ENCODE measurements at places on chromosomes 7 and 10. TPM values are rescaled to one million over a fixed set of nuclear protein-coding genes. Genes with fewer than 3 reads are reported as not detected.

Gene ZNF862
- 7.1 TPM for total RNA-seq

Gene GPC2
- total RNA-seq: not detected

Gene CDNF
- total RNA-seq: 1.3 TPM

Gene VPS37D
- total RNA-seq: 1.3 TPM

- no peak for DNase-seq
- H3K27ac ChIP-seq: peak overlapping the region; percentile 23
- no peaks in the 10 kb centered on the region for H3K27me3 ChIP-seq
- no peak overlapping the region for H3K4me3 ChIP-seq
Measured at GRCh38 chr7:140349144-140349771, 49.1 kb downstream of the SLC37A3 start.

DNA sequence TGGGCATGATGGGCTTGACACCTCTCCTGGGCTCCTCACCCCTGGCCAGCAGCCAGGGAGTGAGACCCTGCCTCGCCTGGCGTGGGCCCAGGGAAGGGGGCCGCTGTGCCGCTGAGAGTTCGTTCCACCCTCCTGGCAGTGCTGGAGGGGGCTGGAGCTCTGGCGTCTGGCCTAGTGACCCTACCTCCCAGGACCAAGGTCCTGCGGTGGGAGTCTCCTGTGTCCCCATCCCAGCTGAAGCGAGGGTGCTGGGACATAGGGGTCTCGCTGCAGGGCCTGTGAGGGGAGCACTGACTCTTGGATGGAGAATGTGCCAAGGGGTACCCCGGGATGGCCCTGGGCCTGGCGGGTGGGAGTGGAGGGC, 1.2 kb downstream of the GTF2IRD1 start:
- H3K4me3 ChIP-seq: peak overlapping the region; percentile 80
- peaks cover 18% of the 10 kb centered on the region for H3K4me1 ChIP-seq
- no peaks in the 10 kb centered on the region for H3K27me3 ChIP-seq
- peaks cover 4% of the 10 kb centered on the region for H3K36me3 ChIP-seq
- DNase-seq: no peak

- H3K36me3 ChIP-seq: no peaks in the 10 kb centered on the region
- DNase-seq: no peak
- no peak overlapping the region for H3K27ac ChIP-seq
Measured at GRCh38 chr7:44244282-44244681, 43.5 kb downstream of the YKT6 start.

DNA sequence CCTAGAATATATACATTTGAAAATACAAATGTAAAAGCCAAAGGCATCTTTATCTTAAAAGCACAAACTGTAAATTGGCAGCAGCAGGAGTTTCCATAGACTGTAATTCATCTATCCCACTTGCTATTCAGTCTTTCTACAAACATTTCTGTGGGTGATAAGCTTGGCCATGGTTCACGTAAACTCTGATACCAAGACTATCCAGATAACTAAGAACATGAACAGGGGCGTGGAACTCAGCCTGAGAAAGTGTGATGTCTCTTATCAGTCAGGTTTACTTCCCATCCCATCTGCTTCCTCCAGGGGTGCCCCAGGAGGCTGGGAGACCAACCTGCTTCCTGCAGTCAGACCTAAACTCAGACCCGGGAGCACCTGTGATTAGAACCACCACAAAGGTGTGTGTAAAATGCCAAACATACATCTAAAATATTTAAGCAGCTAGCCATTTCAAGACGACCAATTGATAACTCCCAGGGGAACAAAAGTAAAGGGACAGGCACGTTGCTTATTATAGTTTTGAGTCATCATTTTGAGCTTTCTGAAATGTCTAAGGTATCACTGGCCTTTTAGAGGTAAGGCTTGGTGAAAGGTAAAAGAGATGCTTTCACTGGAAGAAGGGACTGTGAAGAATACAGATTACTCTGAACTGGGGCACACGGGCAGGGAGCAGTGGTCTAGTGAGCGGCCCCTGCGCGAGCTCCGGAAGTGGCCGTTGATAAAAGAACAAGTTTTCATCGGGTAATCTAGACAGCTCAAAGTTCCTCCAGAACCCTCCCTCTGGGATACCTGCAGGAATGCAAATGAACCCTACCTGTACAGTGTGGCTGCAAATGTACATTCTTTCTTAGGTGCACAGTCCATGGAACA, 51.5 kb downstream of the RSU1 start:
- no peak overlapping the region for H3K4me3 ChIP-seq
- no peaks in the 10 kb centered on the region for H3K4me1 ChIP-seq
- H3K36me3 ChIP-seq: no peaks in the 10 kb centered on the region
- no peak overlapping the region for H3K27ac ChIP-seq

DNA sequence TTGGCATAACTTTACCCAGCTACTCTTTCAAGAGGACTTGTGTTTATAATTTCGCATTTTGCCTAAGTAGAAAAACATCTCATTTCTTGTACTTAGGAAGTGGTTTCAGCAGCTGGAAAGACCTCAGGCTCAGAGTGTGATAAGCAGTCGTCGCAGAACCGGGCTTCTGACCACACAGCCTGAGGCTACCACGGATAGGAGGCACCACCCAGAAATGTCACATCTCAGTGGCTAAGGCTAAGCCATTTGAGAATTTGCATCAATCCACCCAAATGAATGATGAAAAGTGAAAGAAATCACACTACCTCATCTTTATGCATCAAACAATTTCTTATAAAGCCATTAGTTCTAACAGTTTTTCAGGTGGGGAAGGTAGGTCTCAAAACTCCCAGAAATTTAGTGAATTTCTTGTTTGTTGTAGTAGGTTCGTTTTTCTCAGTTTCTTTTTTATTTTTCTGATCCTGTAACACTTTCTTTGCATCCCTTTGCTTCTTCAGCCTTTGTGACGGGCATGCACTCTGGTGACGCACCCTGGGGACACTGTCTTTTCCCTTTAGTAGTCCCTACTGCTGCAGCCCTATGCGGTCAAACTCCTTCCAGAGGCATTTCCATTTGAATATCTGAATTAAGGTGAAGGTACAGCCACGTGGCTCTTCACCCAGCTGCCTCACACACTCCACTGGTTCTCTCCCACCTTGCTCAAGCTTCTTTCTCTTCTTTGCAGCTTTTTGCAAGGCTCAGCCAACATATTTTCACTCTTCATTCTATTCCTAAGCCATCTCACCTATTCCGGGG, 68.5 kb downstream of the MAP3K8 start:
- no peak overlapping the region for H3K4me3 ChIP-seq
- H3K36me3 ChIP-seq: no peaks in the 10 kb centered on the region
- no peaks in the 10 kb centered on the region for H3K27me3 ChIP-seq
- no peaks in the 10 kb centered on the region for H3K4me1 ChIP-seq
- H3K27ac ChIP-seq: no peak overlapping the region

Measured in esophagus squamous epithelium (tissue), 5 donors.